NK-92 treated with Interleukin-12 subunit alpha and Interleukin-12 subunit beta, amount 100 ng/mL, for 24 hours (cell line): ENCODE measurements at places on chromosomes 13 and 19.

- peak; percentile 36 for DNase-seq
Observed at GRCh38 chr19:45615795-45616703, 14.0 kb upstream of the GPR4 start.

GRCh38 chr13:36924001-36924400 is 4.0 kb upstream of the SMAD9 start:
- DNase-seq, result no peak

GRCh38 chr19:44696939-44697669 is 1.8 kb upstream of the CEACAM16 start:
- no peak for DNase-seq

GRCh38 chr13:113802090-113802531 is 43.1 kb downstream of the TMEM255B start:
- DNase-seq, result no peak

DNA sequence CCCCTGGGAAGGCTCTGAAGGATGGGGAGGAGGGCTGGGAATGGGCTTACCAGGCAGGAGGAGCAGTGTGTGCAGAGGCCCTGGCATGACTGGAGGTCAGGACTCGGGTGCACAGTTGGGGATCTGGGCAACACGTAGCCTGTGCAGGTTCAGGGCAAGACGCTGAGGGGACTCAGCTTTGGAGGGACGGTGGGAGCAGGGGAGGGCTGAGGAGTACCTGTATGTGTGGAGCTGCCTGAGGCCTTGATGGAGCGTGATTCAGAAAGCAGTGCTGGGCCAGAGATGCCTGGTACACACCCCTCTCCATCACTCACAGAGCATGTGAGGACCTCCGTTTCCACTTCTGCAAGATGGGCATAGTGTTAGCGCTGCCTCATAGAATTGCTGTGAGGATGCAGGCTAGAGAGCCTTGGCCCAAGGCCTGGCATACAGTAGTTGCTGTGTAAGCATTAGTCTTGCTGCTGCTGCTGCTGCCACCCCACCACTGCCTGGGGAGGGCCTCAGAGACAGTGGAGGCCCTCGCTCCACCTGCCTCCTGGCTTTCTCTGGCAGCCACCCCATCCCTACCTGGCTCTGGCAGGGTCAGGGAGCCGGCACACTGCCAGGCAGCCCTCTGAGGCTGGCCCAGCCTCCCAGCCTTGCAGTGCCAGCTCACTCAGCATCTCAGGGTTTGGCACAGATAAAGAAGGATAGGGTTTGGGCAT is 2.4 kb downstream of the PAK4 start:
- no peak for DNase-seq

DNA sequence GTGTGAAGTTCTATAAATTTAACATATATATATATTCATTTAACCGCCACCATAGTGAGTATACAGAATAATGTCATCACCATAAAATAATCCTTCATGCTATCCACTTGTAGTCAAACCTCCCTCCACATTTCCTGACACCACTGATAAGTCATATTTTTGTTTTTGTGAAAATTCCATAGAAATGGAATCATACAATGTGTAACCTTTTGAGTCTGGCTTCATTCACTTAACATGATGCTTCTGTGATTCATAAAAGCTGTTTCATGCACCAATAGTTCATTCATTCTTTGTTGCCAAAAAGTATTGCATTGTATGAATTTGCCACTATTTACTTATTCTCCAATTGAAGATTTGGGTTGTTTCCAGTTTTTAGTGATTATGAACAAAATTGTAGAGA is 497.5 kb upstream of the PCDH20 start:
- no peak for DNase-seq

GRCh38 chr13:102289606-102290005 is 112.2 kb downstream of the FGF14 start:
- no peak for DNase-seq

- DNase-seq, result no peak
Observed at GRCh38 chr13:75384879-75385707, 96.9 kb downstream of the TBC1D4 start.

GRCh38 chr13:40784540-40784939 is 4.9 kb upstream of the SLC25A15 start:
- DNase-seq, result no peak
